HFF-Myc (cell line): ENCODE measurements at places on chromosomes 11 and 22.

GRCh38 chr11:124839128-124839971, 25.9 kb upstream of the ROBO3 start:
- no peak for DNase-seq

DNA sequence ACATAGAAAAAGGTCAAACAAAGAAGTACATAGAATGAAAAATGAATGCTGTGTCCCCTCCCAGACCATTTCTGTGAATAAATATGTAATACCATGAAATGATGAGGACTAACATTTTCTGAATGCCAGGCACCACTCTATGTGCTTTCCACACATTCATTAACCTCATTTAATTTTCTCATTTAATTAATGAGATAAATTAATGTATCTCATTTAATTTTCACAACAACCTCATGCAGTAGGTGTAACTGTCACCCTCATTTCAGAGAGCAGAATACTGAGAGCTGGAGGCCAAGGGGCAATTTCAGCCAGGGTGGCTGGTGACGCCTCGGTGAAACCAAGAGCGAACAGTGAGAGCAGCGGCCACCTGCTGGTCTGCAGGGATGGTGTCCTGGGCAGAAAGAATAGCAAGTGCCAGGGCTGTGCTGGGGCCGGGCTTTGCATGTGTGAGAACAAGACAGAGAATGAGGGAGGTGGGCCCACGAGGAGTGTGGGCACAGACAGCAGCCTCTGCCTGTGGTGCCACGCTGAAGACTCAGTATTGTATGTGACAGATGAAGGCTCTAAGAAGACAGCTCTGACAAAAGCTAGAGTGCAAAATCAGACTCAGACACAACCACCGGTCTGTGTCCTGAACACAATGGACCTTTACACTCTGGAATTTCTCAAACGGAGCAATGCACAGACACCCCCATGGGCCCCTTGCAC, 1.8 kb upstream of the SERPIND1 start:
- DNase-seq = no peak

GRCh38 chr11:22703040-22703439, 36.6 kb downstream of the GAS2 start:
- peak; percentile 60 for DNase-seq

DNA sequence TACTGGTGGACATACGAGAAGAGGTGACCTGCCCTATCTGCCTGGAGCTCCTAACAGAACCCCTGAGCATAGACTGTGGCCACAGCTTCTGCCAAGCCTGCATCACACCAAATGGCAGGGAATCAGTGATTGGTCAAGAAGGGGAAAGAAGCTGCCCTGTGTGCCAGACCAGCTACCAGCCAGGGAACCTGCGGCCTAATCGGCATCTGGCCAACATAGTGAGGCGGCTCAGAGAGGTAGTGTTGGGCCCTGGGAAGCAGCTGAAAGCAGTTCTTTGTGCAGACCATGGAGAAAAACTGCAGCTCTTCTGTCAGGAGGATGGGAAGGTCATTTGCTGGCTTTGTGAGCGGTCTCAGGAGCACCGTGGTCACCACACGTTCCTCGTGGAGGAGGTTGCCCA, 6.9 kb downstream of the TRIM6 start:
- DNase-seq = no peak

GRCh38 chr11:28939381-28939780, 831.2 kb downstream of the METTL15 start:
- DNase-seq = no peak

GRCh38 chr11:130798280-130798679, 118.0 kb downstream of the SNX19 start:
- peak; percentile 79 for DNase-seq
